Coronary artery (tissue), 2 donors: ENCODE measurements at places on chromosomes 6 and 20.

- DNase-seq: no peak
Observed at GRCh38 chr6:33197431-33198048, 2.9 kb downstream of the RXRB start.

DNA sequence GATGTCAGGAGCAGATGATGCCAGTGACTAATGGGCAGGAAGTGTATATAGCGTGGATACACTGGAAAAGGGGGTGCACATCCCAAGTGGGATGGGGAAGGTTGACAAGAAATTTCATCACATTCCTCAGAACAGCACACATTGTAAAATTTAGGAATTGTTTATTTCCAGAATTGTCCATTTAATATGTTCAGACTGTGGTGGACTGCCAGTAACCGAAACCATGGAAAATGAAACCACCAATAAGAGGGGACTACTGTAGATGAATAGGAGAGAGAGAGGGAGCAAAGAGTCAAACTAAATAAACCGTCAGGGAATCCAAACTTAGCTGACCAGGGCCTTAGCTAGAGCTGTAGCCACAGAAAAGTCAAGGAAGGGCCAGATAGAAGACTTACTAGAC is 164.4 kb upstream of the PRDM1 start:
- DNase-seq: no peak

- DNase-seq: no peak
Observed at GRCh38 chr6:107543088-107543487, 53.2 kb downstream of the SOBP start.

- no peak for DNase-seq
Observed at GRCh38 chr6:13351271-13351670, 22.9 kb upstream of the TBC1D7 start.

DNA sequence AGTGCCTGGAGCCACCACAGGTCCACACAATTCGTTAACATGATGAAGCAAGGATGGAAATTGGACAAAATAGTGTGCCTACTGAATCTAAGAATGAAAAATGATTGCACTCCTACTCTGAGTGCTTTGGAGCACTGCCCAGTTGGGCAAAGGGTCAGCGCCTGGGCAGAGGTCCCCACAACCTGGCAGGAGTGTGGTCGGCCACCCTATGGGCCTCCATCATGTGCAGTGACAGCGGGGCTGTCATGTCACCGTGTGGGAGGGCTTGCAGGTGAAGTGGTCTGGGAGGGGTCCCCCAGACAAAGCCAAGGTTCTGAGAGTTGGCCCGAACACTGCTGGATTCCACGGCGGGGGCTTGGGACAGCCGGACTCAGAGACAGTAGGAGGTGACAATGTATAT is 36.2 kb upstream of the CD93 start:
- no peak for DNase-seq

DNA sequence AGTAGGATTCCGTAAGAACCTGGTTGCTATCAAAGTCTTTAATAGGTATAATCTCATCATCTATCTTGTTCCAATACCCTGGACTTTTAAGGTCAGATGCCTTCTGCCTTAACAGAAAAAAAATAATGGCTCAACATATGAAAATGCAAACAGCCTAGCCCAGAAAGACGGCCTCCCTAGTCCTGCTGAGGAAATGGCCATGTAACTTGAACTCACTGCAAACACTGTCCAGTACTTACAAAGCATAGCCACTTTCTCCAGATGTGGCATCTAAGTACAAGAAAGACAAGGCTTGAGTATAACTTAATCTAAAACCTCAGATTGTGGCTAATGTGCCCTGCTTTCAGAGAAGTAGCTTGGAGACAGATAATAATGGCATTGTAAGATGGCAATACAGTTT is 26.5 kb downstream of the FASTKD5 start:
- no peak for DNase-seq

DNA sequence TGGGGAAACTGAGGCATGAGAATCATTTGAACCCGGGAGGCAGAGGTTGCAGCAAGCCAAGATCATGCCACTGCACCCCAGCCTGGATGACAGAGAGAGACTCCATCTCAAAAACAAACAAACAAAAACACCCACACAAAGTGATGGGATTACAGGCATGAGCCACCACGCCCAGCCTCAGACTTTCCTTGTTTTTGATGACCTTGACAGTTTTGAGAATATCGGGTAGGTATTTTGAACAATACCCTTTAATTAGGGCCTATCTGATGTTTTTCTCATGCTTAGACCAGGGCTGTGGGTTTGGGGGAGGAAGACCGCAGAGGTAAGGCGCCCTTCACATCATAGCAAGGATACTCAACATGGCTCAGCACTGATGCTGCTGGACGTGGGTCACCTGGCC is 63.4 kb downstream of the ADNP start:
- DNase-seq: no peak

- no peak for DNase-seq
Observed at GRCh38 chr20:58198384-58198783, 30.1 kb downstream of the ANKRD60 start.

- no peak for DNase-seq
Observed at GRCh38 chr6:3165631-3166534, 8.5 kb upstream of the TUBB2A start.

DNA sequence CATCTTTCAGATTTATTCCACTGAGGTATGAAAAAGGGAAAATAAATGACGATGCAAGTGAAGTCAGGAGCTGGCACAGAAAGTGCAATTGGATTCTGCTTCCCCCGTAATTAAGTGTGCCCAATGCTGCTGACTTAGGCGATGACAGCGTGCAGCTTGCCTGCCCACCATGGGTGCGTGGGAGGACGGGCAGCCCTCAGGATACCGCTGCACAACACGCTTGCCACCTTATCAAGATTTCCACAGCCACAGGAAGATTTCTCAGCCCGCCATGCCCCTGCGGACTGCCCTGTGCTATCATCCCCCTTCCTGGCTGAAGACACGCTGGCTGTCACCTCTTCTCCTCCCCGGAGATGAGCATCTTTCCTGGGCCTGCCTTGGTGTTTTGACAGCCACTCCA is 103.3 kb upstream of the BACH2 start:
- no peak for DNase-seq

GRCh38 chr6:48916607-48917006 is 546.4 kb downstream of the MMUT start:
- no peak for DNase-seq

- no peak for DNase-seq
Observed at GRCh38 chr6:18034798-18035202, 47.4 kb upstream of the KIF13A start.

DNA sequence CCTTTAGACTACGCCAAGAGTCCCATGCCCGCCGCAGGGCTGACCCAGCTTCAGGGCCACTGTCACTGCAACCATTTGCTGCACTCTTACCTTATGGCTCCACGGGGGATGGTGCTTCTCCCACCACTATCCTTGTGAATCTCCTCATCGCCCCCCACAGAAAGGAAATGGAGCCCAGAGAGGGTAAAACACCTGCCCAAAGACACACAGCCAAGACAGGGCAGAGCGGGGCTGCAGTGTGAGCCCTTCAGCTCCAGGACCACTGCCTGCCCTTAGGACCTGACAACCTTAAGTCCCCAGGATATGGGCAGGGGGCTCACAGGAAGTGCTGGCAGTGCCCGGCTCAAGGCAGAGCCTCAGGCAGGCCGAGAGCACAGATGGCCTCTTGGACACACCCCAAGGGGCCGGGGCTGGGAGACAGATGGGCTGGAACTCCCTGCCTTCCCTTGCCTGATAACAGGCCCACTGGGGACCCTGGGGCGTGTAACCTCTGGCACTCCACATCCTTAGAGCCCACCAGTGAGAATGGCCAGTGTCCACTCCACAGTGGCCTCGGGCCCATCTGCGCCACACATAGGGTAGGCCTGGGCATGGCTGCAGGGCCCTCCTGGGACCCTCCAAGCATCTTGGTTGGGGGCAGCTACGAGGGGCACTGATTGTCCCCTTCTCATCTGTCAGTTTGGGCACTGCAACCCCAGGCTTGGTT is 265.2 kb downstream of the TAF4 start:
- DNase-seq: no peak

GRCh38 chr20:5127859-5128424 is 1.1 kb downstream of the CDS2 start:
- no peak for DNase-seq

GRCh38 chr6:135191508-135192255 is 10.6 kb downstream of the MYB start:
- no peak for DNase-seq

DNA sequence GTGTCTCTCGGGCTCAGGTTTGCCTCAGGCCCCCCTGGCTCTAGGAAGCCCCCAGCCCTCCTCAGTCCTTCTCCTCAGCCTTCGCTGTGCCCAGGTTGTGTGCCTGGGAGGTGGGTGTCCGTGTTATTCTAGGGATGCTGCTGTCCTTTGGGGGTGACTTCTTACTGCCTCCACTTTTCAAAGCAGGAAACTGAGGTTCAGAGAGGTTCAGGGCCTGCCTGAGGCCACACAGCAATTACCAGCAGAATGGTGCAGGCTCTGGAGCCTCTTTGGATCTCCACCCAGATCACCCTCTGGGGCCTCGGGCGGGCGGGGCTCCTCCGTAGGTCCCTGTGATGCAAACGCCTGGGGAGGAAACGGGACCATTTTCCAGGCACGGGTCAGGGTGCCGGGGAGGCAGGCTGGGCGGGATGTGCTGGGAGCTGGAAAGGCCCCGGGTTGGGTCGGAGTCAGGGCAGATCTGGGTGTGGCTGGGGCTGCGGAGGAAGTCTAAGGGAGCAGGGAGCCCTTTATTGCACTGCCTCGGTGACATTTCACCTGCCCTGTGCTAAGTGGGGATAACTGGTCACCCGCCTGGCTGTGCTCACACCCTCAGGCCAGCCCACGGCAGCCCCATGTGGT is 23.2 kb downstream of the GATA5 start:
- no peak for DNase-seq

- no peak for DNase-seq
Observed at GRCh38 chr20:51884561-51884960, 82.2 kb upstream of the SALL4 start.
